ENCODE measurements at places on chromosomes 5 and 9. TPM values are rescaled to one million over a fixed set of nuclear protein-coding genes. Genes with fewer than 3 reads are reported as not detected.

Gene PPIC
- total RNA-seq = 16.4 TPM

Gene LCN12
- total RNA-seq = 1.5 TPM

Gene SLC45A2
- 0.05 TPM for total RNA-seq

Gene FBLL1
- total RNA-seq = not detected

Gene NAIP
- total RNA-seq = 0.31 TPM

Gene SLC9A3
- total RNA-seq = 2.4 TPM

Gene PCSK1
- total RNA-seq = 0.35 TPM

Gene SLC6A3
- 0.09 TPM for total RNA-seq

Gene GPR150
- total RNA-seq = 0.18 TPM

Gene FLT4
- total RNA-seq = 3.1 TPM
